ENCODE measurements at places on chromosomes 4 and X.
A peak's percentile ranks its signal among the peaks of the same experiment; 100 is the strongest.

DNA sequence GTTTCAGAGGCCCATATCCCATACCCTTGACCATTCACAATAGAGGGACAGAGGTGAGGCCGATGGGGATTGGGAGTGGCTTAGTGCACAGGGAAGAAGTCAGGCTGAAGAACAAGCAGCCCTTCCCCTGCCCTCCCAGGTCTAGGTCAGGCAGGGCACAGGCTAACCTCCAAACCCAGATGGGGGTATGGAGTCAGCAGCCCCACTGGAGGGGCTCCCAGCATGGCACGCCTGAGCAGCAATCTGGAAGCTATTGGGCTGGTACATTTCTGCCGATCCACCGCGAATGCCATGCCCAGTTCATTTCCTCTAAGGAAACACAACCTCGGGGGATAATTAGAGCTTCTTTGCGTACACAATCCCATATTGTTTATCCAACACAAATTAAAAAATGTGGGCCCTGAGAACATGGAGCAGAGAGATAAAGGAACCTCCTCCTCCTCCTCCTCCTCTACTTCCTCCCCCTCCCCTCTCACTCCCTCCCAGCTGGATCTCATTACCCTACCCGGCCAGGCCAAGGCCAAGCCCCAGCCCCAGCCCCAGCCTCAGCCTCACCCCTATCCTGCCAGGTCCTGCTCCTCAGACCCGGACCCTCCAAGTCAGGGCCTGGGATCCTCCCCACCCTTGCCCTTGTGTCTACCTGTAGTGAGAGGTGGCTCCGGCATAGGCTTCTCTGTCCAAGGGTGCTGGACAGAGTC, 83.0 kb downstream of the PJA1 start:
- DNase-seq: no peak

- DNase-seq: no peak
These were observed 146.3 kb downstream of the GRIA3 start for GRCh38 chrX:123330229-123330942.

GRCh38 chr4:76699751-76700310, 198.1 kb downstream of the SOWAHB start:
- no peak for DNase-seq

DNA sequence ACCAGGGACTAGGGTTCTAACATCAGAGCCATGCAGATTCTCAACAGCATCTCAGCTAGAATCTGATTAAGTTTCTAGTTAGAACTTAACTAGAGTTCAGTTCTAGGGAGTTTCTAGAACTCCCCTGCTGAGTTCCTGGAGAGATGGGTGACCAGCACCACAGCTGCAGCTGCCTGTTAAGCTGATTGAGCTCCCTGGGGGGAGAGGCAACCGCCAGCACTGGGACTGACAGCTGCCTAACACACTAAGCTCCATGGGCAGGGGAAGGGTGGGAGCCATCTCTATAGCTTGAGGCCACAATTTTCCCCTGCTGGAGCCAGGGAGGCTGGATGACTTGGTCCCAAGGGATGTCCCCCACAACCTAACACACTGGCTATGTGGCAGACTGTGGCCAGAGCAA, 84.2 kb downstream of the CHIC1 start:
- DNase-seq: no peak

- DNase-seq: no peak
These were observed 66.6 kb downstream of the BLTP1 start for GRCh38 chr4:122218762-122219161.

DNA sequence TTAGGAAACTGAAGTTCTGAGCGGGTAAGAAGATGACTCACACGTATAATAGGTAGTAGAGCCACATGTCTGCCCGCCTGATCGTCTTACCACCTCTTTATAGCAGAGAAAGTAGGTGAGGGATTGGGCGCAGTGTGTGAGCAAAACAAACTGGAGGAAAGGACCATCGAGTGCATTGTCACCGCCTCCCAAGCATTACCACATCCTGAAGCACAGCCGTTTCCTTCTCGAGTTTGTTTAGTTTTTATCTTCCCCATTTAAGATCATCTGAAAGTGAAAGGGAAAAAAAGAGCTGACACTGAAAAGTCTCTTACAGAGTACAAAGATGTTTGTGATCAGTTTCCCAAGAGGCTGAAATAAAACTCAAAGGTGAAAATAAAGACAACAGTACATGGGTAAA, 14.8 kb downstream of the PDK3 start:
- DNase-seq: peak; percentile 30

GRCh38 chr4:80655662-80656061, 320.1 kb downstream of the CFAP299 start:
- DNase-seq: no peak

DNA sequence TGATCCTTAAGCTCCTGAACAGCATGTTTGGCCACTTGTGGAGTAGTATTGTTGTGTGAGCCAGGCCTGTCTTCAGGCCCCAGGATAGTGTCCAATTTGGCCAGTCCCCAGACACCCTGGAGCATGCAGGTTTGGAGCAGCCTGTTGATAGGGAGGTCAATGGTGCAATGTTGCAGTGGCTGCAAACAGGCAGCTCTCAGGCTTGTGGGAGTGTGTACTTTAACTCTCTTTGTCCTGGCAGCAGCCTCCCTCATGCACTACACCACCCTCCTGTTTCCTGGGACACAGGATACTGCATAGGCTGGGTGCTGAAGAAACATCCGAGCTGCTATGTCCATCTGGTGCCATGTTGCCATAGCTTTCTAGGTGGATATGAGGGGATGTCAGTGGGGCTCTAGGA, 24.0 kb downstream of the TECRL start:
- DNase-seq: no peak

DNA sequence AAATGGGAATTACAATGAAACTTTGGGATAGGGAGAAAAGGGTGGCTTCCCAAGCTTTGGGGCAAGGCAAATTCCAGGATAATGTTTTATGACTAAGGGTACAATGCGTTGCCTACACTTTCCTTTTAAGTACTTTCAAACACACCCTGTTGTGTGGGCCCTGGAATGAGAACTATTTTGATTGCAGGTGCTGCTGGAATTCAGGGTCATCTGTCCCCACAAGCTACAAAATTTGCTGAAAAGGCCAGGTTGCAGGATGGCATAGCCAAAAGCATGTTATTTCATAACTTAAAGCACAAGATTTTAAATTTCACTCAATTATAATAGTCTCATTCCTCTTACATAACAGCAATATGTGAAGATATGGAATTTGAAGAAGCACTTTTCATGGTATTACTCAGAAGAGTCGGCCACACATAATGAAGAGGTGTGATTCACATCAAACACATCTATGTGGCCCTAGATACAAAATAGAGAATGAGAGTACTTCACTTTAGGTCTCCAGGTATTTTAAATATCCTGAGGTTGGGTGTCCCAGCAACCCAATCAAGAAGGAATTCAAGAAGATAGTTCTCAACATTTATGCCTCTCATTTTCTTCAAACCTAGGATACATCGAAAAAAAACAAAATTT, 89.3 kb downstream of the APBB2 start:
- no peak for DNase-seq

GRCh38 chr4:180152831-180153230, 2090.4 kb upstream of the TENM3 start:
- no peak for DNase-seq

GRCh38 chrX:110395877-110396276, 37.2 kb downstream of the RTL9 start:
- no peak for DNase-seq

DNA sequence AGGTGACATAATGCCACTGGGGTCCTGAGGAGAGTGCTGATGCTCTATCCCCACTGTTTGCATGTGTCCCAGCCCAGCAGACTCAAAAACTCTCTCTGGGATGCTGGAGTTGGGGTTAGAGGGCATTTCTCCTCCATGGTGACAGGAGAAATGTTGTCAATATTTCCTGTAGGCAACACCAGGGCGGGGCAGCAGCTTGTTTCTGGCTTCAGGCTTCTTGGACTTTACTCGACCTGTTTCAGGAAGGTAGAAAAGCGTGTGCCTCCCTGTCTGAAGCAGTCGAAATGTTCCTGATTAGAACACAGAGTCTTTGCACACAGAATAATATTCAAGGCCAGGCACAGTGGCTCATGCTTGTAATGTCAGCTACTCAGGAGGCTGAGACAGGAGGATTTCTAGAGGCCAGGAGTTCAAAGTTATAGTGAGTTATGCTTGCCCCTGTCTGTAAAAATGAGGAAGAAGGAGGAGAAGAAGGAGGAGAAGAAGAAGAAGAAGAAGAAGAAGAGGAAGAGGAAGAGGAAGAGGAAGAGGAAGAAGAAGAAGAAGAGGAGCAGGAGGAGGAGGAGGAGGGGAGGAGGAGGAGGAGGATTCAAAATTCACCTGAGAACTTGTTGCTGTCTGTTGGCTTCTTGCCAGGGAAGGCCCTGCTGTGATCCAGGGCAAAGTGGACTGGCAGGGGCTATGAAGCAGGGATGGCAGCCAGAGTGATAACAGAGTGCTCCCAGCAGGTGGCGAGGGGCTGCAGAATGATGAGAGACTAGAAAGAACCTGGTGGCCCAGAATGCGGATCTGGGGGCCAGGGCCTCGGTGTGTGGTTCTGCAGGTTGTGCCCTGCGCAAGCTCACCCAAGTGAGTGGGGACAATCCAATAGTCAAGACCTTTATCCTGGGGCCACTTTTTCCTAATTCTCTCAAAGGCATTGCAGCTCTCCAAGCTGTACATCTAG, 82.9 kb downstream of the RTL5 start:
- no peak for DNase-seq
